ENCODE measurements at places on chromosomes 1 and 21.

DNA sequence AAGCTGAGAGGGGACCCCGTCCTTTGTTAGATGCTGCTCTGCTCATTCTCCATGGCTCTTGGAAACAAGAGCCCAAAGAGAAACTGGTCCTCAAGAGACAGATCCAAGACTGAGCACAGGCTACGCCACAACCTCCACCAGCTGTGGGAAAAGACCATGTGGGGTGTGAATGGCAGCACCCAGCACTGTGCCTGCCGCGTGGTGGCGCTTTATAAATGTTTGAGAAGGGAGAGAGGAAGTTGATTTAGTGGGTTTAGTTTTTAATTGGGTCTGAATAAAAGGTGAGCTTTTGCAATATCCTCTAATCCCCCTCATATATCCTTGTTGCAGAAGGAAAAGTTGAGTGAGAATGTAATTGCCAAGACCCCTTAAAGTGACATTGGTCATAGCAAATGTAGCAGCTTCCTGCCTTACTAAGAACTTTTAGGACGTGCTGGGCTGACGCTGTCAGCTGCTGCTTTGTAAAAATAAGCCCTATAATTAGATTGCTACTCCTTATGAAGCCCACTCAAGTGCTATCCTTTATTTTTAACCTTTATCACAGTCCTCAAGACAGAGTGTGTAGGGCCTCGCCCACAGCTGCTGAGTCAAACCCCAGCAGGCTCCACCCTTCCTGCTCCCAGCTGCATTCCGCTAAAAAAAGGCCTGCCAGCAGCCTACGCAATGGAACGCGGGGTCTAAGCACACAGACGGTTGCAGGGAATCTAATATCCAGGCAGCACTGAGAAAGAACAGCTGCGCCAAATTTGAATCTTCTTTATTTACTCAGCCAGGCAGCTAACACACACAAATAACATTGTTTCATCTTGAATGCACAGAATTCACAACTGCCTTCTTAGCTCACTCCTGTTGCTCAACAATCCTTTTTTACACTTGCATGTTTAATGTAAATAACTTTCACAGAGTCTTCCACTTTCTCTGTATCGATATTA, 47.4 kb upstream of the PRDX6 start:
- no peak for DNase-seq

- DNase-seq = no peak
Observed at GRCh38 chr1:100539836-100540536, 2.0 kb downstream of the GPR88 start.

- no peak for DNase-seq
Observed at GRCh38 chr1:245365095-245366020, 210.6 kb downstream of the KIF26B start.

- DNase-seq = no peak
Observed at GRCh38 chr1:206967096-206967849, 3.0 kb downstream of the FCAMR start.

DNA sequence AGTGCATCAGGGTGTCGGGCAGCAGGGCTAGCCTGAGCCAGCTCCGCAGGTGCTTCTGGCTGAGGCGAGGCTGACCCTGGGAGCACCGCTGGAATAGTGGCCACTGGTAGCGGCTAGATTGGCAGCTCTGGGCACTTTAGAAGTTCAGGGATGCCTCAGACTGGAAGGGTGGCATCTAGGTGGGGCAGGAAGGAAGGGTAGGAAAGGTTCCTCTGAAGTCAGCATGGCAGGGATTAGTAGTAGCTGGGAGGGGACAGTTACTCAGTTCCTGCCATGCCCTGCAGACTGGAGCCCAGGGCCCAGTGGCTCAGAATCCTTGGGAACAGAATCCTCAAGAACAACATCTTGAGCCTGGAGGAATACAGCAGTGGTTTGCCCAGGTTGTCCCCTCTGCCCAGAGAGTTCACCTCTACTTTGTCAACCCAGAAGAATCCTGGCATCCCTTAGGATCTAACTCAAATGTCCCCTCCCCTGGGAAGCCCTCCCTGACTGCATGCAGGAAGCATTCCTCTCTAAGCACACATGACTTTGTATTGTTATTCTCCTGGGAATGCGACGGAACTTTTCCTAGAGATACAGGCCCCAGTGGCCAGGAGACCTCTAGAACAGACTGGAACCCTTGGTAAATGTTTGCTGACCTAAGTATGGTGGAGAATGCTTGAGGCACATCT, 39.5 kb upstream of the BCAR3 start:
- DNase-seq = no peak

GRCh38 chr1:39841429-39841828, 41.9 kb downstream of the TRIT1 start:
- no peak for DNase-seq

GRCh38 chr21:31622397-31622796, 37.1 kb upstream of the SOD1 start:
- DNase-seq = no peak

- no peak for DNase-seq
Observed at GRCh38 chr1:158681606-158682005, 4.9 kb downstream of the SPTA1 start.

DNA sequence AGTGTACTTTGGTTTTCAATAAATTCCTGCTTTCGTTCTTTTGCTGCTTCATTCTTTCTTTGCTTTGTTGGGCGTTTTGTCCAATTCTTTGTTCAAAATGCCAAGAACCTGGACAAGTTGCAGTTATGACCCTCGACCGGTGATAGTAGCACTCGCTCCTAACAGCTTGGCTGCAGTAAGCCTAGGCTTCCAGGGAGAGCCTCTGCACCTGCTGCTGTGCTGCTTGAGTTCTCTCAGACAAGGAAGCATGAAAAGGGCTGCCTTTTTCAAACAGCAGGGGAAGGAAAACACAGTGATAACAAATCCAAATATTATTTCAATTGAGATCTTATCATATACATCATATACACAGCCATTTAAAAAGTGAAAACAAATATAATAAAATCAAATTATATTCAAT, 12.8 kb upstream of the RIPK4 start:
- DNase-seq = no peak

DNA sequence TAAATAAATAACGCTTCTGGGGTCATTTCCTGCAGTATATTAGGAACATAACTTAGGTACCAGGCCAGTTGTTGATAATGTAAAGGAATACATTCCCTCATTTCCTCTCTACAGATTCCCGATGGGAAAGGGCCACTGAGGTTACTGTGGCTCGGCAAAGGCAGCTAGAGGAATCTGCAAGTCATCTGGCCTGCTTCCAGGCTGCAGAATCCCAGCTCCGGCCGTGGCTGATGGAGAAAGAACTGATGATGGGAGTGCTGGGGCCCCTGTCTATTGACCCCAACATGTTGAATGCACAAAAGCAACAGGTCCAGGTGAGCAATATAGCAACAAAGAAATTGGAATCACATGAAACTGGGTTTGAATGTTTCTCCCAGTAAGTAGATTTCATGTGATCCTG, 109.6 kb upstream of the BMP8A start:
- DNase-seq = no peak

GRCh38 chr1:170742600-170742999, 78.7 kb downstream of the PRRX1 start:
- DNase-seq = no peak

GRCh38 chr1:50700621-50701020, 259.4 kb downstream of the FAF1 start:
- no peak for DNase-seq

DNA sequence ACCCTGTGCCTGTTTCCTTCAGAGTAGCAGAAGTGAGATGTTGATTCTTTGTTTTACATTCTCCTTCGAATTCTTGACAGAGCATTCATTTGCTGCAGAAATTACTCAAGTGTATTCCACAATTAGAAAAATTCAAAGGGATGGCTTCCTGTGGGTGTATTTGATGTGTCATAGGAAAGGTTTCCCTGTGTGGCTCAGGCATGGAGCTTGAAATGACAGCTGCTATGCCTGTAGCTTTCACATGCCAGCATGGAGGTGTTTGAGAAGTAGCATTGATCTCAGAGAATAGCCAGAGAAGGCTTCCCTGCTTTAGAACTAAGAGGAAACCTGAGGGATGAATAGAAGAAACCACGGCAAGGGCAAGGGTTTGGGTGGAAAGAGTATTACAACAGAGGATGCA, 317.2 kb upstream of the DEPDC1 start:
- no peak for DNase-seq

- no peak for DNase-seq
Observed at GRCh38 chr1:28470146-28470545, 35.7 kb upstream of the RCC1 start.

- DNase-seq = no peak
Observed at GRCh38 chr1:66251546-66251945, 282.4 kb upstream of the SGIP1 start.

- no peak for DNase-seq
Observed at GRCh38 chr1:25651036-25651640, 34.5 kb downstream of the MAN1C1 start.

Data from NCI-H1436 treated with DMSO at 0.1 percent for 48 hours (cell line).